ENCODE measurements at places on chromosomes 4 and X.

GRCh38 chr4:176469546-176469945 is 149.8 kb downstream of the SPCS3 start:
- no peak for DNase-seq

- DNase-seq: no peak
These were observed 1.0 kb downstream of the SLBP start for GRCh38 chr4:1711055-1711570.

- DNase-seq: peak; percentile 1
These were observed 28.3 kb downstream of the AGTR2 start for GRCh38 chrX:116198810-116199209.

DNA sequence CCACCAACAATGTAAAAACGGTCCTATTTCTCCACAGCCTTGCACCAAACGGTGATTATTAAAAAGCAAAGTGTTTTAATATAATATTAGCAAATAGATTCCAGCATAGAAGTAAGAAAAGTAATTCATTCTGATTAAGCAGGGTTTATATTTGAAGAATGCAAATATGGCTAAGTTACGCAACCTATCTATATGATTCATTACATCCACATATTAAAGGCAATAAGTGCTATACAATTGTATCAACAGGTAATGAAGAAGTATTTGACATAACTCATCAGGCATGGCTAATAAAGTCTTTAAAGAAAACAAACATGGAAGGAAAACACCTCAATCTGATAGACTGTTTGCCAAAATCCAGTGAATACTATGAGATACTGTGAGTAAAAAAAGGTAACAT is 29.0 kb downstream of the KCNE5 start:
- no peak for DNase-seq

- no peak for DNase-seq
These were observed 466.9 kb downstream of the FAT4 start for GRCh38 chr4:125781651-125782050.

GRCh38 chrX:132563976-132564375 is 75.1 kb upstream of the MBNL3 start:
- DNase-seq: no peak

DNA sequence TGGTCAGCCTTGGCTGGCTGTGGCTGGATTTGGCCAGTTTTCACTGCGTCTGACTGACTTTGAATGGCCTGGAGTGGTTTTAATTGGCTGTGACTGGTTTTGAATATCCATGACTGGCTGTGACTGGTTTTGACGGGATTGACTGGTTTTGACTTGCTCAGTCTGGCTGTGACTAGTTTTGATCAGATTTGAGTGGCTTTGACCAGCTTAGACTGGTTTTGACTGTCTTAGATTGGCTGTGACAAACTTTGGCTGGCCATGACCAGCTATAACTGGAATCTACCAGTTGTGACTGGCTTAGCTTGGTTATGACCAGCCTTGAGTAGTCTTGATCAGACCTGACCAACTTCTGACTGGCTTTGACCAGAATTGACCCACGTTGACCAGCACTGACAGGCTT is 168.4 kb upstream of the AMOT start:
- DNase-seq: no peak

GRCh38 chr4:168317621-168318020 is 931 bp downstream of the DDX60 start:
- no peak for DNase-seq

GRCh38 chr4:17619416-17620105 is 5.1 kb downstream of the MED28 start:
- no peak for DNase-seq

- no peak for DNase-seq
These were observed 48.5 kb upstream of the CYSLTR1 start for GRCh38 chrX:78375894-78376293.

GRCh38 chr4:151563194-151563593 is 154.2 kb downstream of the FHIP1A start:
- DNase-seq: no peak
